Camera-type eye (tissue), 1 donor: ENCODE measurements at places on chromosomes 7 and 10. TPM values are rescaled to one million over a fixed set of nuclear protein-coding genes. Genes with fewer than 3 reads are reported as not detected.

MYL10 gene
- 3.8 TPM for total RNA-seq

AGR2 gene
- 17.9 TPM for total RNA-seq

CHRM2 gene
- total RNA-seq = 1.4 TPM

SLC26A5 gene
- total RNA-seq = 0.71 TPM

CYP2C9 gene
- 1.5 TPM for total RNA-seq

CYP26C1 gene
- total RNA-seq = 0.38 TPM

CHAT gene
- 1.8 TPM for total RNA-seq

HOXA7 gene
- total RNA-seq = not detected
